ENCODE measurements at places on chromosomes 1 and 21.

DNA sequence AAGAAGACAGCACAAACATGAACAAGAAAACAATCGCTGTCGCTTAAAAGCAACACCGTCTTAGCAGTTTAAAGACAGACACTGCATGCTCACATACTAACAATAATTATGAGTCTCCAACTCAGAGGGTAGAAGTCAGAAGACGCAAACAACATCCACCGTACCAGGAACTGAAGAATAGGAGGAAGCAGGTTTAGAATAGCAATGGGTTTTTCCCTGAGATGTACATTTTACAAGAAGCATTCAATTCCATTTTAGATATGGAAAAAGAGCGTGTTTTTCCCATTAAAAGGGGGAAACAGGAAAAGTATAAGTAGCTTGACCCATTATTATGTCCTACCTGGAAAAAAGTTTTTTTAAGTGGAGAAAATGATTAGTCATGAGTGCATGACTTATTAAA, 34.5 kb upstream of the KCNE1 start:
- DNase-seq, result no peak

- no peak for DNase-seq
Measured at GRCh38 chr1:82086739-82087138, 286.0 kb downstream of the ADGRL2 start.

DNA sequence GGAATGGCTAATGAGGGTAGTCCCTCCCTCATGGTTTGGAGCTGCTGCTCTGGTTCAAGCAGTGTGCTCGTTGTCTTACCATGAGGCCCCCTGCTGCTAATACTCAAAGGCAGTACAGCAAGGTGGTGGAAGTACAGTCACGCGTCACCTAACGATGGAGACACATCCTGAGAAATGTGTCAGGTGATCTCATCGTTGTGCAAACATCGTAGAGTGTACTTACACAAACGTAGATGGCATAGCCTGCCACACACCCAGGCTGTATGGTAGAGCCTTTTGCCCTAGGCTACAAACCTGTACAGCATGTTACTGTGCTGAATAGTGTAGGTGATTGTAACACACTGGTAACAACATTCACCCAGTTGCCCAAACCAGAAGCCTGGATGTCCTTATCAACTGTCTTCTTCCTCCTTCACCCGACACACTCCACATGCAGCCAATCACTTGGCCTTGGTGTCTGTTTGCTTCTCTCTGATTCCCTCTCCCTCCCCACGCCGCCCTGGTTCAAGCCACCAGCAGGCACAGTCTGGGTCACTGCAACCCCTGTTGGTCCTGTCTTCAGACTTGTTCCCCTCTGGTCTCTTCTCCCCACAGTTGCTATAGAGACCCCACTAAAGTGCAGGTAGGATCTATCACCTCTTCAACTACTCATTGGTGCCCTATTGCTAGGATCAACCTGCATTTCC, 6.0 kb upstream of the KCNA2 start:
- no peak for DNase-seq

DNA sequence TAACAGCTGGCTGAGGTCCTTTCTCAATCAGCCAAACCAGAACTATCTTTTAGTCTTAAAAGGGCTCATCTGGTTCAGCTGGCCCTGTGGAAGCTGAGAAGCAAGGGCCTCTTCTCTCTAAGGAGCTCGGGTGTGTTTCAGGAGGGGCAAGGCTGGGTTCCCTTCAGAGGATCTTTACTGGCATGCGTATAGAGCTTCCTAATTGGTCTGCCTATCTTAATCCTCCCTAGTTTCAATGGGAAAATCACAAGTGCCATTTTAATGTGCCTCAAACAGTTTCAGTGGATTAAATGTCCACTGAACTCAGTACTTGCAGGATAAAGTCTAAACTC, 81.5 kb upstream of the LBR start:
- DNase-seq, result no peak

- DNase-seq, result no peak
Measured at GRCh38 chr1:203379825-203380224, 28.9 kb upstream of the FMOD start.

GRCh38 chr1:182200025-182200812, 138.7 kb upstream of the ZNF648 start:
- DNase-seq, result no peak

DNA sequence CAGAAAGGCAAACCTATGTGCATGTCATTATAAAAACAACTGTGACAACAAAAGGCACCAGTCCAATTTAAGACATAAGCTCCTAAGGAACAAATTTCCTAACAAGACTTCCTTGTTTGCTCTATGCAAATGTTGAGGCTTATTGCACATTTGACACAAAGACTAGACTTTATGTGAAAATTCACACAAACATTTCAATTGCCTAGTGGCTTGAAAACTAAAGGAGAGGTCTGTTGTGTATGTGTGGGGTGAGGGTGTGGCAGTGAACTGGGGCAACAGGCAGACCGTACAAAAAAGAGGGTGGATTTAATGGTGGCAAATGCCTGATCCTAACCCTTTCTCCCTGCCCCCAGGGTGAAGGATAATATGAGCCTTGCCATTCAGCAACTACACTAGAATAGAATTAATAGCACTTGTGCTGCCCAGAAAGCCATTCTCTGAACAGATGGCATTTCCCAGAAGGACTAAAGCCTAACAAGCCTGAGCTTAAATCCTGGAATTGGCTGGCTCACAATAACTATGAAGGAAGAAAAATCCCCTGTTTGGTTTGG, 73.9 kb downstream of the GLUL start:
- no peak for DNase-seq

DNA sequence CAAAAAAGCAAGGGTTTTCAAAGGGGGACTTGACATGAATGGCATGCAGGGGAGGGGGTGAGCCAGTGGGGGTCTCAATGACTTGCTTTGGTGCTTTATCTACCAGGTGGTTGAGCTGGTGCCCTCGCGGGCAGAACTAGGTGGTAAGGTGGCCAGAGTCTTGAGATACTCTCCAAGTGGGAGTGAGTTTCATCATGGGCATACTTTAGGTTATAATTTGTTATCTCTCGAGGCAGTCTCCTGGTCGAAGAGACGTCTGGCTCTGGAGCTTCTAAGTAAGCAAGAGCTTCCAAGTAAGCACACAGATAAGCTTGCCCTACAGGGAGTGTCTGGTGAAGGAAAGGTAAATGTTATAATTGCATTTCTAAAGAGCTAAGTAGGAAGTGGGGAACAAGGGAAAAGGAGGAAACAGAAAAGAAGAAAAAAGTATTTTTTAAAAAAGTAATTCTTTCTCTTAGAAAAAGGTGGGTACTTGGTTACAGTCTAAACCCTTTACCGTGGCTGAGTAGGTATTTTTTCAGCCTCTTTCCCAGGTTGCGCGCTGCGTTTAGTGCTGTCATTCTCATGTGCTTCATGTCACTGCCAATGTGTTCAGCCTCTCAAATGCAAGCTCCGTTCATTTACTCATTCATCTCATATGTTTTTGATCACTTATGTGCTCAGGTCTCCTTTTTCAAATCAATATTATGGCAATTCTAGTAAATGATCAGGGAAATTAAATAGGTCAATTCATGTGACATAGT, 31.6 kb upstream of the DNAJC6 start:
- no peak for DNase-seq

DNA sequence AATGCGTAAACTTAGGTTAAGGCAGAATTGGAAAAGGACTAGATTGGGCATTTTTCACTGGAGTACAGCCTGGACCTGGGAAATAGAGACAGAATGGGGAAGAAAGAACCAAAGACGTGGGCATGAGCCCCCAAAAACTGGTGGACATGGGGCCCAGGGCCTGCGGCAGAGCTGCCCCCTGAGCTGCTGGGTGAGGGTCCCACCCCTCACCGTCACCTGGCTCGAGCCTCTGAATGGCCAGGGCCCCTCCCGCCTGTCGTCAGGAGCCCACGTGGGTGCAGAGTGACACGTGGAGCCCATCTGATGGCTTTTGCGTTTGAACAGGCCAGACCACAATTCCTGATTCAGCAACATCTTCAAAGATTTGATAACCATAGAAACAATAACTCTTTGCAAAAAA, 360.9 kb upstream of the VAMP3 start:
- no peak for DNase-seq

DNA sequence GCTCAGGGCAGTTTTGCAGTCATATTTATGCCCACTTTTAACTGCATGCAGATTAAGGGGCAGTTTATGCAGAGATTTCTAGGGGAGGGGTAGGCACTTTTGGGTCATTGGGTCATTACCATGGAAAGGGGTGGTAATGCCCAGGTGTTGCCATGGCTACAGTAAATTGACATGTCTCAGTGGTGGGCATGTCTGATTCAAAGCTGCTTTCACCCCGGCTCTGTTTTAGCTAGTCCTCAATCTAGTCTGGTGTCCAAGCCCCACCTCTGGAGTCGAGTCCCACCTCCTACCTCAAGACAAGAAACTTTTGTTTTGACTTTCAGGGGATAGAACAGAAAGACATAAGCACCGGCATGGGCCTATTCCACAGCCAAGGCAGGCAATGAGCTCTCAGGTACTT, 8.9 kb upstream of the NEK2 start:
- DNase-seq, result no peak

DNA sequence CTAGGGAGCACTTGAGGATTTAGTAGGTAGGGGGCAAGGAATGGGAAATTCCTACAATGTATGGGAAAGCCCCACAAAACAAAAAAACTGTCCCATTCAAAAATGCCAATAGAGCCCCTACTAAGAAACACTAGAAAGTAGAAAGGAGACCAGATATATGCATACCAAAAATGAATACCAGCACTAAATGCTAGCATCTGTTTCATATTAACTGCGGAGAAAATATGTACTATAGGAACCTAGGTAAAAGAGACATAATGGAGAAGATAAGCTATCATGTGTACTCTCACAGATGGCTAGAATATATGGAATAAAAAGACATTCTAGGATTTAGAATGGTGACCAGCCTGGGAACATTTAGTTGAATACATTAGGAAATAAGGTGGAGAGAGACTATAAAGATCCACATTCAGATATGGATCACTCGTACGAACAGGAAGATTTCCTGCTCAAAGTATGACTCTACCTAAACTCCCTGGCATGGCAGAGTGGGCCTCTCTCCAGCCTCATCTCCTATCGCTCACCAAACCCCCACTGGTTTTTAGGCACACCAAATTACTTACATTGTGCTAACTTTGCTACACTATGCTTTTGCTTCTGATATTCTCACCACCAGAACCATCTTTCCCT, 18.3 kb downstream of the ZNHIT6 start:
- no peak for DNase-seq
